ENCODE measurements at places on chromosomes 16 and 17.

- peak; percentile 20 for DNase-seq
These were observed 22.2 kb downstream of the CLTC start for GRCh38 chr17:59641799-59642484.

- DNase-seq = peak; percentile 19
These were observed 265.7 kb upstream of the KCNJ16 start for GRCh38 chr17:69809331-69809730.

GRCh38 chr17:34370997-34371395 is 8.0 kb upstream of the CCL1 start:
- DNase-seq = no peak

DNA sequence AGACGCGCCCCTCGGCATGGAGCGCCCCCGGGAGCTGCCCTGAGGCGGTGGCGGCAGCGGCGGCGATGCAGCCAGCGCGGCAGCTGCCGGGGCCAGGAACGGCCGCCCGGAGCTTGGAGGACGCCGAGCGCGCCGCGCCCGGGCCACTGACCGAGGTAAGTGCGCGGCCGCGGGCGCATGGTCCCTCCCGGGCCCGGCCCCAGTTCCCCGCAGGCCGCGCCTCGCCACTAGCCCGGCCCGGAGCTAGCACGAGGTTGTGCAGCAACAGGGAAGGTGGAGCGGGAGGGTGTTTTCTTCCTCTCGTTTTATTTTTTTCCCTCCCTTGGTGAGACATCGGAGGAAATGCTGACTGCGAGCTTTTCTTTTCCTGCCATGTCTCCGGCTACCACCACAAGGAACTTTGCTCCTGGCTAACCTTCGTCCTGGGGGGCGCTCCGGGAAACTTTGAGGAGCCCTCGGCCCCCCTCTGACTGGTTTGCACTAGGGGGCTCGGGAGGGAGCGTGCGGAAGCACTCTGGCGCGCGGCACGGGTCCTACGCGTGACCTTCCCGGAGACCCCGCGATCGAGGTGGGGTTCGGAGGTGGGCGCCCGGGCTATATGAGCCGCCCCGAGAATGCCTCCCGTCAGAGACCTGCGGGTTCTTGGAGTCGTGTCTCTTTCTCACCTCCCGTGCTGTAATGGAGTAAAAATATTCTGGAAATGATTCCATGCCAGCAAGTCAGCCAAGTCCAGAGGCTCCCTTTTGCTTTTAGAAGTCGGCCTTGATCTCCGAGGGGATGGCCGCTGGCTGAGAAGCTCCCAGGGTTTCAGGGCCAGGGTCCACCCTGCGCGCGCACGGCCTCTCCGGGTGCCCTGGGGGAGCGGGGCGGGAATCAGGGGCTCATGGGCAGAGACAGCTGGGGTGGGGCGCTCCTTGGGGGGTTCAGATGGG is 868 bp downstream of the KCNJ12 start:
- DNase-seq = peak; percentile 28

GRCh38 chr16:19757026-19757425 is 39.0 kb downstream of the IQCK start:
- DNase-seq = peak; percentile 11

DNA sequence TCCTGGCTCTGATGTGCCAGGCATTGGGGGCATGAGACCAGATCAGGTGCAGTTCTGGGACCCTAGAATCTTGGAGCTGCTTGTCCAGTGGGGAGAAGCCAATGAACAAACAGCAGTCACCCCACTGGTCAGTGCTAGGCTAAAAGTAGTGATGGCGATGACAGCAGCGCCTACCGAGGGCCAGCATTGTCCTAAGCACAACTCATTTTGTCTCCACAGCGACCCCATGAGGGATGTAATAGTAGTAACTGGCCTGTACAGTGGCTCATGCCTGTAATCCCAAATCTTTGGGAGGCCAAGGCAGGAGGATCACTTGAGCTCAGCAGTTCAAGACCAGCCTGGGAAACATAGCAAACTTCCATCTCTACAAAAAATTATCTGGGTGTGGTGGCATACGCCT is 6.2 kb downstream of the SMCR8 start:
- peak; percentile 8 for DNase-seq

- DNase-seq = no peak
These were observed 255.0 kb downstream of the CBLN1 start for GRCh38 chr16:49026566-49027181.

GRCh38 chr17:59174671-59175070 is 19.1 kb downstream of the PRR11 start:
- no peak for DNase-seq

- DNase-seq = no peak
These were observed 149.3 kb upstream of the KCNJ18 start for GRCh38 chr17:21542991-21543390.

- DNase-seq = no peak
These were observed 11.0 kb upstream of the NFATC3 start for GRCh38 chr16:68073902-68074760.

DNA sequence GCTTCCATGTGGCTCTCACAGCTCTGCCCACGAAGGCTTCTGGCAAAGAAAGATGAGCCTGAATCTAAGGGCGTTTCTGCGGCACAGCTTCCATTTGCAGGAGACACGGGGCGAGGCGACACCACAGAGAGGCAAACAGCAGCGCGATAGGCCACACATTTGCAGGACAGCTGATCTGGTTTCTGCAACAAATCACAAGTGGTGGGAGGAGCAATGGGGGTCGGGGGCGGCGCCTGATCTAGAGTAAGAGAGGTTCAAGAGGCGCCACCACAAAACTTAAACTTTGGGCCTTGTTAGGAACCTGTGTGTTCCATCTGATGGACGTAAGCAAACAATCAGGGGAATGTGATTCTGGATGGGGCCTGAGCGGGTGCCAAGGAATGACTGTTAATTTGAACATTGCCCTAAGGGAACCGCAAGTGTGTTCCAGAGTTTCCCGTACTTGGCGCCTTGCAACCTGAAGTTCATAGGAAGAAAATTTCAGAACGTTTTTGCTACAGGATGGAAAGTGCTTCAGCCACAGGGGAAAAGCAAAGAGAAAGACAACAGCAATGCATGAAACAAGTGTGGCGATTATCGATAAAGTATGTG is 18.9 kb upstream of the ENPP7 start:
- no peak for DNase-seq

DNA sequence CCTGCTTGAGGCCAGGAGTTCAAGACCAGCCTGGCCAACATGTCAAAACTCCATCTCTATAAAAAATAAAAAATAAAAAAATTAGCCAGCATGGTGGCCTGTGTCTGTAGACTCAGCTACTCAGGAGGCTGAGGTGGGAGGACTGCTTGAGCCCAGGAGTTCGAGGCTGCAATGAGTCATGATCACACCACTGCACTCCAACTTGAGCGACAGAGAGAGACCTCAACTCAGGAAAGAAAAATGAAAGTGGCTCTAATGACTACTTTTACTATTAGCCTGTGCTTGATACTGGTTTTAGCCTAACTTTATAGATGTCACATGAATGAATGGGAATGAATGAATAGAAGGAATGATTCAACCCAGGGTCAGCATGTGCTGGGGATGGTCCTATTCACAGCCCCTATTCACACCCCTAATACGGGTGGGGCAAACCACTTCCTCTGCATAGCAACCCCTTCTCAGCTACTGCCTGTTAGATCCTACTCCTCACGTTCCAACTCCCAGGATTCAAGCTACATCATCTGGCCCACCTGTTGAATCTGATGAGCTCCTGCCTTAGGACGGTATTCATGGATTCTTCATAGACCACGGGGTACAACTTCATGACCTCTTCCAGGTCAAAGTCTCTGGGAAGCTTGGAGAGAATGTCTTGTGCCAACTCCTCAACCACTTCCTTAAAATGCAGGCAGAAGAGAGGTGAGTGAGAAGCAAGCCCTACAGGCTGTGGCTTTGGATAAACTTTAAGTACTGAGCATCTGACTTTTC is 40.5 kb downstream of the LYRM1 start:
- no peak for DNase-seq

- DNase-seq = no peak
These were observed 1.4 kb downstream of the CUEDC1 start for GRCh38 chr17:57953705-57954396.

GRCh38 chr17:44770166-44770925 is 11.6 kb downstream of the ADAM11 start:
- no peak for DNase-seq

GRCh38 chr17:41800601-41801373 is 11.0 kb downstream of the P3H4 start:
- DNase-seq = peak; percentile 51

- no peak for DNase-seq
These were observed 2.9 kb upstream of the YPEL2 start for GRCh38 chr17:59328601-59329000.

- no peak for DNase-seq
These were observed 1.7 kb downstream of the ADAMTS18 start for GRCh38 chr16:77433146-77433545.

DNA sequence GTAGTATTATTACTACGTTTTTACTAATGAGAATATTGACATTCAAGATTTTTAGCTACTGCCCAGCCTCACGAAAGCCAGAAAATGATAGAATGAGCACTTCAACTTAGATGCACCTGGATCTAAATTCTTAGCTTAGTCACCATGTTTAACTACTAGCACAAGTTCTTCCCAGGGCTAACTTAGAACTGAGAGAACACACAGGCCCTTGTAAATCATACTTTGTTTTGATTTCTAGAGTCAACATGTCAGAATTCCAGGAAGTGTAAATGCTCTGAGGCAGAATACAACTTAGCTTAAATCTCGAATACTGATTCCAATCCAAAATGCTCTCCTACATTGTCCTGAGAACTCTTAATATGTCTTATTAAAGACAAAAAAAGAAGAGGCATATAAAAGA is 6.8 kb upstream of the ACSM1 start:
- DNase-seq = no peak

- peak; percentile 40 for DNase-seq
These were observed 7.5 kb downstream of the SLC16A3 start for GRCh38 chr17:82236142-82236971.

DNA sequence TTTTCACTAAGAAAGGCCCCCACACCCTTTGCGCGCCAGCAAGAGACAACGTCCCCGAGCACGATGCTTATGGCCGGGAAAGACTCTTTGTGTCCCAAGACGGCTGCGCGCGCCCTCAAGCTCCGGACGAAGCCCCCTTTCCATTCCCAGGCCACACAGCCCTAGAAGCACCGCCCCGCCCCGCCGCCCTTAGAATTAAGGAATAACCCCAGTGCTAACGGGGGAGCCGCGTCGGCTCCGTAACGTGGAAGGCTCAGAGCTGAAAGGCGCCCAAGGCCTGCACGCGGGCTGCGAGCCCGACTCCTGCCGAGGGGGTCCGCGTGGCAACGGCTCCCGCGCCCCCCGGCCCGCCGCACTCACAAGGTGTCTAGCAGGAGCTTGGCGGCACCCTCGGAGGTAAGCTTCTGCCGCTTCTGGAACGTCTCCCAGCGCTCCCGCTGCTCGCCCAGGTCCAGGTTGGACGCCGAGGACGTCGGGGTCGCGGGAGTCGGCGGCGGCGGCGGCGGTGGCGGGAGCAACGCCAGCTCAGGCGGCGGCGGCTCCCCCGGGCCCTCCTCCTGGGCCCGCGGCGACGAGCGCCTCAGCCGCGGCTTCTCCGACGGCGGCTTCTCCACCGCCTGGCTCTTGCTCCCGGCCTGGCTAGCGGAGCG is 477 bp downstream of the CENPV start:
- DNase-seq = peak; percentile 17

GRCh38 chr17:7417056-7417655 is 3.0 kb upstream of the SPEM1 start:
- no peak for DNase-seq

GRCh38 chr16:85819771-85820170 is 20.3 kb downstream of the COX4I1 start:
- DNase-seq = peak; percentile 17

GRCh38 chr16:24430954-24431760 is 108.2 kb upstream of the RBBP6 start:
- peak; percentile 1 for DNase-seq

DNA sequence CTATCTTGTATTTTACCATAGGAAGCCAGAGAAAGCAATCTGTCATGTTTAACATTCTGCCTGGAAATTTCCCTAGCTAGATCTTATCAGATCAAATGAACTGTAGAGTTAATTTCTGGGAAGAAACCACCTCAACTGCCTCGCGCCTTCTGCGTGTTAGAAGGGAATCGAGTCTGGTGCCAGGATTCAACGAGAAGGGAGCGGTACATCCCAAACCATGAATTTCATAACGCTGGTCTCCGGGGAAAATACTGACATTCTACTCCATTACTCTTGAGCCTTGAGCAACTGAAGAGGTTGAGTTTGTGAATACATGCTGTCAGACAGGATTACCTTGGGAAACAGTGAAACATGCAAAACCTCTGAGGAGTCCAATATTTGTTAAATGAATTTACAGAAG is 35.2 kb downstream of the MPHOSPH6 start:
- DNase-seq = no peak

DNA sequence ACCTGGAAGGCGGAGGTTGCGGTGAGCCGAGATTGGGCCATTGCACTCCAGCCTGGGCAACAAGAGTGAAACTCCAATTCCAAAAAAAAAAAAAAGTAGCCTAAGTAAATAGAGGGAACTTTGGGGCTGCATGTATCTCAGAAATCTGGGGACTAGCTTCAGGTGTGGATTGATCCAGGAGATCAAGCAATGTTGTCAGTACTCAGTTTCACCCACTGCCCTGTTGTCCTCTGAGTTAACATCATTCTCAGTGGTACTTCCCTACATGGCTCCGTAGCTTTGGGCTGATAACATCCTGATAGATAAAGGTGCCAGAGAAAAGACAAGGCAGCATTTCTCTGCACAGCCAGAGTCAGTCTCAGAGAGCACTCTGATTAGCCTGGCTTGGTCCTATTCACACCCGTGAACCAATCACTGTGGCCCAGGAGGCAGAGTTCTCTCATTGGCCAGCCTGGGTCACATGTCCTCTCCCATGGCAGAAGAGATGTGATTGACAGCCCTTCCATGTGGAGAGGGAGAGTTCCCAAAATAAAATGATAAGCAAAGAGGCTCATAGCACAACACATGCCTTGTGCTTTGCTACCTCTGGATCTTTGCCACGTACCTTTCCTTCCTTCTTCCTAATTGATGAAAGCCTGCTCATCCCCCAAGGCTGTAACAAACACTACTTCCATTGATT is 99.6 kb downstream of the ABCC1 start:
- no peak for DNase-seq

GRCh38 chr16:89922477-89922883 is 662 bp upstream of the TUBB3 start:
- peak; percentile 92 for DNase-seq

DNA sequence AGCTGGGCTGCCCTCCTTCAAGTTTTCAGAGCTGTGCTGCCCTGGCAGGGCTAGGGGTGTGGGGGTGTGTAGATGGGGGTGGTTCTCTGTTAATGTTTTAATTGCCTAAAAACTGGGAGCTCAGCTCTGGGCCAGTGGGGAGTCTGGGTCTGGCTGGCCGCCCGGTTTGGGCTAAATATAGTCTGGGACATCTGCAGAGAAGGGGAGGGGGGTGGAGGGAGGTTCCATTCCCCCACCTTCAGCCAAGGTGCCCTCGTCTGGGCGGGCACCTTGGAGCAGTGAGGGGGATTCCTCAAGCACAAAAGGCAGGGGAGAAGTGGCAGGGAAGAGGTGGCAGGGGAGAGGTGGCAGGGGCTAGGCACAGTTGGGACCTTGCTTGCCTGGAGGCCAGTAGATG is 13.0 kb downstream of the RARA start:
- no peak for DNase-seq
